Caudate nucleus (tissue), 63 donors: ENCODE measurements at places on chromosomes 1 and 21.

DNA sequence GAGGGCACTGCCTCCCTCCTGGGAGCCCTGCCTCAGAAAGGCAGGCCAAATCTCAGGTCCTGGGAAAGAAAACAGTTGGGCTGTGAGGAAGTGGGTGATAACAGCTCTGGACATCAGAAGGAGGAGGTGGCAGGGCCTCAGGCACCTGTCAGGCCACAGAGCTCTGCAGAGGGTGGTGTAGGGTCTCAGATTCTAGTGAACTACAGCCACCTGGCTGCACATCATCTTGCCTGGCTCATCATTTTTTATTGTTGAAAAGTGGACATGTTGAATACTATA, 15.3 kb upstream of the ZNF678 start:
- DNase-seq = no peak

DNA sequence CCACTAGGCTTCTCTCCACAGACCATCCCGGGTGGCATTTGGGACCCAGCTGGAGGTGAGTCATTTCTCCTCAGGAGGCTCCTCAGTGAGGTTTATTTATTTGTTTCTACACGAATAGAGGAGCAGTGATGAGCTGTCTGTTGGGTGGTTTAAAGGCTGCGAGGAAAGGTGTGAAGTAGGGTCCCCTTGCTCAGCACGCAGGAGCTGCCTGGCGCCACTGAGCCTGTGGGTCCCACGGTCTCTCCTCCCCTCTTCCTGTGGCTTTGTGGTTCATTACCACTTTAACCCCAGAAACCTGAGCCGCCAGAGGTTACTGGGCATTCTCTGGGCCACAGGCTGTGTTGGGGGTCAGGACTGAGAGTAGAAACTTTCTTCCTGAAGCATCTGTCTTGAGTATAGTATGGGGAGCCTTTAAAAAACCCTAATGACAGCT, 39.9 kb downstream of the IL6R start:
- no peak for DNase-seq

DNA sequence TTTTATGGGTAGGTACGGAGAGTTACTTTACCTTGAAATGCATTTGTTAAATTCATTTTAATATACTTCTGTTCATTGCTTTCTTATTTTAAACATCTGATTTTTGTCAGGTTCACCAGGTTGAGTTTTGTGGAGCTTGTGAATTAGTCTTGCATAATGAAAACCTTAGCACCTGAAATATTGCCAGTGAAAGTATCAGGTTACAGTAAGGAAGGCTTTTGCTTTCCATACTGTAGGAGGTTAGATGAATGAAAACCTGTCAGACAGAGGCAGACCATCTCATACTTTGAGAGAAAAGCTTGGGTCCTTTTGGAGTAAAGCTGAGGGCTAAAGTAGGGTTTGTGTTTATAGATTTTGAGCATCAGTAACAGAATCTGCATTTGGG, 34.7 kb downstream of the THRAP3 start:
- no peak for DNase-seq

DNA sequence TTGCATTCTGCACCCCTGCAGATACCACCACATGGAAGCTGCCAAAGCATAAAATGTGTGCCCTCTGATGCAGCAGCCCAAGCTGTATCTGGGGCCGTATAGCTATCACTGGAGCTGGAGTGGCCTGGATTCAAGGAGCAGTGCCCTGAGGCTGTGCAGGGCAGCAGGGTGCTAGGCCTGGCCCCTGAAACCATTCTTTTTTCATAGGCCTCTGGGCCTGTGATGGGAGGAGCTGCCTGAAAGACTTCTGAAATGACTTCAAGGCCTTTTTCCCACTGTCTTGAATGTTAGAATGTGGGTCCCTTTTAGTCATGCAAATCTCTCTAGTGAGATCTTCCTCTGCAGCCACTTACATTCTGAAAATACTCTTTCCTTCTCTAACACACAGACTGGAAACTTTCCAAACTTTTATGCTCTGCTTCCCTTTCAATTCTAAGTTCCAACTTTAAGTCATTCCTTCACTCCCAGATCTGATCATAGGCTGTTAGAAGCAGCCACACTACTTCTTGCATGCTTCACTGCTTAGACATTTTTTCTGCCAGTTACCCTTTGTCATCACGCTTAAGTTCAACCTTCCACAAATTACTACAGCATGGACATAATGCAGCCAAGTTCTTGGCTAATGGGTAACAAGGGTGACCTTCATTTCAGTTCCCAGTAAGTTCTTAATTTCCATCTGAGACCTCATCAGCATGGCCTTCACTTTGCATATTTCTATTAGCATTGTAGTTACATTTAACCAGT, 42.4 kb downstream of the DRAM2 start:
- no peak for DNase-seq

- DNase-seq = no peak
These were observed at the start of gene AGMAT for GRCh38 chr1:15584489-15585363. AGMAT (minus strand) TSS chr1:15585051; CDS start chr1:15584967, 84 bp downstream.

DNA sequence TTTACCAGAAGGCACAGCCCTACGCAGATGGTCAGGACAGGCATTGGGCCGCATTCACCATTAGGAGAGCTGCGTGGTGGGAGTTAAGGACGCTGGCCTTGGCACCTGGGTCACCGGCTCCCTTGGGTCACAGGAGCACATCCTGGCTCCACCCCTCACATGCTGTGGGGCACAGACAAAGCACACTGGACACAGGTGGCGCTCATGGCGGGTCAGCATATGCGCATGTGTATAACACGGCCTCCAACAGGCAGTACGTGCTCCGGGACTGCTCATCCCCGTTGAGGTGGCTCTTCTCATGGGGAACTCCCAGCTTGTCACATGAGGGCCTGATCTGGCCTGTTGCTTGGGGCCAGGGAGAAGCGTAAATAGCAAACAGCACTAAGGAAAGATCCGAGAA, 25.0 kb downstream of the PGBD5 start:
- no peak for DNase-seq
